Right forelimb (tissue), 1 donor: ENCODE measurements at places on chromosomes 1 and 21.

DNA sequence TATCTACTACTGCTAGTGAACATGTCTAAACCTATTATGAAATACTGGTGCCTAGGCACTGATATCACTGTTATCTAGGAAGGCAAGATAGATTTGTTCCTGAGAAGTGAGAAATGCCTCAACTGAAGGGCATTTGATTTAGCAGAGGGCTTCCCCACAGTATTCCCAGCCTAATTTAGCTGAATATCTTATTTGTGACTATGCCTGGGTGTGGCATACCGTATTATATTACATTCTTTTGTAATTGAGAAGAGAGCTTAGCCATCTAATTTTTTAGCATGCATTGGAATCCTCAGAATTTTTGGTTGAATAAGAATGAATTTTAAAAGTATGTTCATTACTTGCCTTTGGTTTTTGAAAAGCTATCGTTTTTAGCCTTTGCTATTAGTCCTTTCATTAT is 99.1 kb downstream of the ZP4 start:
- DNase-seq: no peak

- no peak for DNase-seq
Measured at GRCh38 chr1:5580926-5581325, 411.3 kb downstream of the NPHP4 start.

- no peak for DNase-seq
Measured at GRCh38 chr1:238143038-238143437, 252.3 kb upstream of the ZP4 start.

- no peak for DNase-seq
Measured at GRCh38 chr1:203265541-203265940, 36.1 kb upstream of the CHIT1 start.

DNA sequence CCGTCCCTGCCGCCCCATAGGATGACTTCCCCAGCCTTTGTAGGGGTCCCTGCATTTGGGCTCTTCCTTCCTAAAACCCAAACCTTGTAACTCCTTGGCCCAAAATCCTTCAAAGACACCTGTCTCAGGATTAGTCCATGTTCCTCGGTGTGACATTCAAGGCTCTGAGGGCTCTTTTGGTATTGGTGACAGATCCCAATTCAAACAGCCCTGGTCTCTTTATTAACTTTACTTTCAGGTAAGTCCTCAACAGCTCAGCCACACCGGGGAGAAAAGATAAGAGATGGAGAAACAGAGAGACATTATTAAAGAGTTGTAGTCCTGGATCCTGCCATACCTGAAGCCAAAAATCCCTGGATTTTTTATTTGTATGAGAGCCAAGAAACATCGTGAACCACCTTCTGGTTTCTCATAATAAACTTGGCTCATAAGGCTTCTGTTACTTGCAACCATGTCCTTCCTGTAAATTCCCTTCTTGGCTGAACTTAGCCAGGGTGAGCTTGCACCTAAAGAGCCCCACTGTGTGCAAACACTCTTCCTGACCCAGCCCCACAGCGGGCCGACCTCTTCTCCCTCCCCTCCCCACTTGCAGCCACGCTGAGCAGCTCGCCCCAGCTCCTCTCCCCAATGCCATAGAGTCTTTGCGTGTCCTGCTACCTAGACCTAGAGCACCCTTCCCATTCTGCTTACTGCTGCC is 7.9 kb upstream of the MATN1 start:
- DNase-seq: no peak

- no peak for DNase-seq
Measured at GRCh38 chr1:234558330-234558836, 51.6 kb downstream of the IRF2BP2 start.

DNA sequence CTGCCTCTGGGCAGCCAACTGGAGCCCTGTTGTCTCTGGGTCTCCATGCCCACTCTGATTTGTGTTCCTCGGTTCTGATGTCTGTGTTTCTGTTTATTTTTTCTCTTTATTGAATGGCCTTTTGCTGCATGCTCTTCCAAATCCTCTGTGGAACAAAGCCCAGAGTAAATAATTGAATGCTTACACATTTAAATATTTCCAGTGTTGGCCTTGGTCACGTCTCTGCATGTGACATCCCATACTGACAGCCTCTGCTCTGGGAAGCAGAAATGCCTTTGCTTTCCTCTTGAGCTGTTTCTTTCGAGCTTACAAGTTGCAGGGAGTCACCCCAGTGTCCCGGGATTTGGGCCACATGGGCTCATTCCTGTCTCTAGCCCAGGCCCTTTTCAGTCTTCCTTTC is 267.9 kb downstream of the PTPRU start:
- no peak for DNase-seq

DNA sequence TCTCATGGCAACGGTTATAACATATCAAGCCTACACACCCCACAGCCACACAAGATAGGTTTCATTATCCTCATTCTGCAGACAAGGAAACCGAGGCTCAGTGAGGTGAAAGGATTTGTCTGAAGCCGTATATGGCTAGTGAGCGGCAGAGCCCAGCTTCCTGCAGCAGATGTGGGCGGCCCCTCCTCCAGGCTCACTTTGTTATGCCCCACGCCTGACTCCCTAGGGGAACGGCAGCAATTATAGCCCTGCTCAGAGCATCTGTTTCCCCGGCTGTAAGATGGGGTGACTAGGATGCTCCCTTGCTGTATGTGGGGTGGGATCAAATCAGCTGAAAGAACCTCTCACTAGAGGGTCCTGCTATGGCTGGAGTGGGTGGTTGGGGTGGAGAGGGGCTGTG is 22.1 kb downstream of the GRHL3 start:
- DNase-seq: no peak

- DNase-seq: no peak
Measured at GRCh38 chr1:35475356-35475755, 81.8 kb downstream of the KIAA0319L start.

DNA sequence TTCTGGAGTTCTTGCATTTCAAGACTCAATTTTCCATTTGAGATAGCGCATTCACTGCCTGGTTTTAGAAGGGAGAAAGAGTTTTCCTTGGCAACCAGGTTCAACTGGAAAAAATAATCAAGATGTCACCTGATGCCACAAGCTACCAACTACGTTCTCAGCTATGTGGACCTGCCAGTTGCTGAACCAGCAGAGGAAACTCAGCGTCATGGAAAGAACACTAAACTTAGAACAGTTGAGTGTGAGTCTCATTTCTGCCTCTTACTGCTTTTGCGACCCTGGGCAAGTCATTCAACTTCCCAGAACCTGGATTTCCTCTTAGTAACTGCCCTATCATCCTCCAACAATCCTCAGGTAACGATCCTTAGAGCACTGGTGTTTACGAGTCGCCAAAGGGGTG is 373.0 kb upstream of the ESRRG start:
- no peak for DNase-seq

DNA sequence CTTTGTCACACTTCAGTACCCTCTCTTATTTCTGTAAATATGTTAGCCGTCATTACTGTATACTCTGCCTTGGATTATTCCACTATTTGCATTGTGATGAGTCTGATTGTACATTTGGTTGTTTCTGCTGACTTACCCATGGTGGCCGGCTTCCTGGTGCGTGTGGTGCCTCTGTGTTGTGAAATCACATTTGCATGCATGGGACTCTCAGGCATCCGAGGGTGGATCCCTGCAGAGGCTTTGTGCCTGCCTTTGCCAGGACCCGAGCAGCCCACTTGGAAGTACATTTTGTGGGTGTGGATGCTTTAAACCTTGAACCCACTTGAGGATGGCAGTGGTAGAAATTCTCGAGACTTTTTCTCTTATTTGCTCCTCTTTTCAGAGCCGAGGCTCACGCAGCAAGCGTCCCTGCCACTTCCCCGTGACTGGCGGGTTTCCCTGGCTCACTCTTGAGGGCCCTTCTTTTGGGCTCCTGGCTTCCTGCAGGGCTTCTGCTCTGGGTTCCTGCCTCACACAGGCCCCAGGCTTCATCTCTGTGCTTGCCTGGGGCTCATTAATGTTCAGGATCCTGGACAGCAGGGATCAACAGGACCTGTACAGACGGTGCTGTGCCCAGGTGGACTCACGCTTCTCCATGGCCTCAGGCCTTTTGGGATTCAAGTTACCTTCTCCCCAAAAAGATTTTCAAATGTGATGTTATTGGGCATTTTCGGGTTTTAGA is 36.6 kb downstream of the POFUT2 start:
- no peak for DNase-seq

DNA sequence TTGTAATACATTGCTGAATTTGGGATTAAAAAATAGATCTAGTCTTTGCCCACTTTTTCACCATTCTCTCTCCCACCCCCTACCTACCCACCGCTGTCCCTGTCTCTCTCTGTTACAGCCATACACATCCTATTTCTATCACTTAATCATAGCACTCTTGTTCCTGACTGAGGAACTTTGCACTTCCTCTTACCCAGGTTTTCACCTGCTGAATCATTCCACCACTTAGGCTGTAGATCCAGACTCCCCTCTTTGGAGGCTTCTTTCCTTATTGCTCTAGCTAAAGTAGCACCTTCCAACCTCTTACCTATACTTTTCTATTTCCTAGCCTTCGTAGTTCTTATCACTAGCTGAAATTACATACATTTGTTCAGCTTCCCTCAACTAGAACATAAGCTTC is 59.6 kb downstream of the ATP6V1G3 start:
- DNase-seq: no peak

- no peak for DNase-seq
Measured at GRCh38 chr1:180026556-180026955, 71.9 kb downstream of the CEP350 start.

GRCh38 chr1:23594927-23595353 is 35.6 kb upstream of the ID3 start:
- DNase-seq: no peak

- no peak for DNase-seq
Measured at GRCh38 chr1:187018291-187018690, 189.5 kb downstream of the PLA2G4A start.

DNA sequence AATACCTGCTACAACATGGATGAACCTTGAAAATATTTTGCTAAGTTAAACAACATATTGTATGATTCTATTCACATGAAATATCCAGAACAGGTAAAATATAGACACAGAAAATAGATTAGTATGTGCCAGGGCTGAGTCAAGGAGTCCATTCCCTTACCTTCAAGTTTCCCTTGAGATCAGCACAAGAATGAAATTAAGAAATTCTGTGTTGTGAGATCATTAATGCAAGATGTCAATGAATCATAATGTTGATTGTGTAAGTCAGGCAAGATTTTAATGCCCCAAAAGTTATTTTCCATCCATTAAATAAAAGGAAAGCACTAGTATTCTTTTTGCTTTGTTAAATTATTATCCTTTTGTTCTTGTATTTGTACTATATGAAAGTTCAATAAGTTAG is 139.4 kb downstream of the MRPL39 start:
- DNase-seq: no peak

- DNase-seq: peak; percentile 83
Measured at GRCh38 chr1:154182344-154183045, 9.4 kb downstream of the TPM3 start.

DNA sequence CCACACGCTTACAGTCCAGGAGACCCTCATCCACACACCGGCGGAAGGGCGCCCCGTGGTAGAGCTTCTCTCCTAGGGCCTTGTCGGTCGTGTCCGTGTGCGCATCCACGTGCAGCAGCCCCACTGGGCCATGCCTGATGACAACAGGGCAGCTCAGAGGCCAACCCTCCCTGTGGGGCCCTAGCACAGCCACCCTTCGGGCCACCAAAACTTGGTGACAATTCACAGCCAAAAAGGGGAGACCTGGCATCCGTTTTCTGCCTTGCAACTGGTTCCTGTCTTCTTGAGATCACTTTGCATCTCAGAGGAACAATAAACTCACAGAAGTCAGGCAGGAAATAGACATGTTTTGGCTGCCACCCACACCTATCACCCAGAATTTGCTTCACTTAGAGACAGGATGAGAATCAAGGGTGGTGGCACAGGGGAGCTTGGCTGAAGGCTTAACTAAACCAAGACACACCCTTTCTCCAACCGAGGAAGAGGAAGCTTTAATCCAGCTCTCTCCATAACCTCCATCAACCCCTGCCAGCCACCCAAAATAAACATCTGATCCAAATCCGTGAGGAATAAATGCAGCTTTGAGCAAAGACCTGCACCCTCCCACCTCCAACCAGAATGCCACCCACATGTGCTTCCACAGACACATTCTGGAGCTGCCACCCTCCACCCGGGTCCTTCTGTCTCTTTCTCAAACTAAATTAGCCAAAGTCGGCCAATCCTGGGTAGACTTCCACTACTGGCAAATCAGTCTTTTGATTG is 5.7 kb downstream of the AGMAT start:
- DNase-seq: no peak

DNA sequence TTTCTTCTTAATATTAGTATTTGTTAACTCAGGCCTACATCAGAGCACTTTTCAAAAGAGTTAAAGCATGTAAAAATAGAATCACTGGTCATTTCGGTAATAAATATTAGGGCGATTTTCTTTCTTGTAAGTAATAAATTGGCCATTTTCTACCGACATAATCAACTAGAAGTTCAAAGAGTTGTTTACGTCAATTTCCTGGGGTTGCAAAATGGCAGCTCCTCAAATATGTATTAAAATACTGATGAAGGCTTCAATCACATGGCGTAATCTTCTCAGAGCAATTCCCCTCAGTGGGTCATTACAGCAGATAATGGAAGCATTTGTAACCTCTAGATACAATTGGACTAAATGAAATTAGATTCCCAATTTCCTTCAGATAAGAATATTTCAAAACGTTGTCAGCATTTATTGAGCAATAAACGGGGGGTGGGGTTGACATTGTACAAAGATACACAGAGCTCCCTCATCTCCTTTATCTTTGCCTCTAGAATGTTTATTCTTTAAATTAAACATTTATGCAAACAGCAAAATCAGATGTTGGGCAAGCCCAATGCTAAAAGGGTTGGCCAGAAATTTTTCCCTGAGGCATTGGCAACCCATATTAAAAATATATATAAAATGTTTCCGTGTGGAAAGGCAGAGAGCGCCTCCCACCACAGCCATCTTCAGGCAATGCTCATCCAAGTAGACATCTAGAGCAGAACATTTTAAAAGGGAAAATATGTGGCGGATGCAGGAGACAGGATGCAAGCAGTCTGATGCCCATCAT is 240.6 kb downstream of the NCAM2 start:
- no peak for DNase-seq

GRCh38 chr1:52166996-52167753 is 25.3 kb downstream of the ZFYVE9 start:
- DNase-seq: no peak

DNA sequence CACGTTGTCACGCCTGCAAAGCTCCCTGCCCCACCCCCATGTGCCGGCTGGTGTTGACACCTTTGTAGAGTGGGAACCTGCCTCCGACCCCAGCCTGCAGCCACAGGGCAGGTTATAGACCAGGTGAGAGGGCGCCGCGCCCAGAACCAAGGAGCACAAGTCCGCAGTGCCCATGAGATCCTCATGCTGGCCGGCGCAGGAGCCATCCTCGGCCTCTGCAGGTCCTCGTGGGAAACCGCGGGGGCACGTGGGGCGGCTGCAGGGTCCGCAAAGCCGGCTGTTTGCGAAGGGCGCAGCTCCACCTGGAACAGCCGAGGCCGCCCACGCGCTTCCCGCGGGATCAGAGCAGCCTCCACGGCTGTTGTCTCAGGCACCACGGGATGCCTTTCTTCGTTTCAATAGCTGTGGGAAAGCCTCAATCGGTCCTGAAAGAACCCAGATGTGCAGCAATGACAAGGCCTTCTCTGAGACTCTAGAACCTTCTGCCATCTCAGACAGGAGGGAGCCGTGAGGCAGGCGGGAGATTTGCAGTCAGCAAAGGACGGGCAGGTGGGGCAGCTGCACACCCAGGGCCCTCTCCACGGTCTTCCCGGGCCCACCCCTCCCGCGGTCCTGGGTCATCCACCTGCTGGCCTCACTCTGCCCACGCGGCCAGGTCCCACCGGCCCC is 29.9 kb downstream of the POFUT2 start:
- no peak for DNase-seq

- DNase-seq: no peak
Measured at GRCh38 chr1:180969434-180969833, 53.2 kb downstream of the STX6 start.

- no peak for DNase-seq
Measured at GRCh38 chr1:200889571-200889970, 5.1 kb upstream of the INAVA start.
